ENCODE measurements at places on chromosomes 16 and 17.

DNA sequence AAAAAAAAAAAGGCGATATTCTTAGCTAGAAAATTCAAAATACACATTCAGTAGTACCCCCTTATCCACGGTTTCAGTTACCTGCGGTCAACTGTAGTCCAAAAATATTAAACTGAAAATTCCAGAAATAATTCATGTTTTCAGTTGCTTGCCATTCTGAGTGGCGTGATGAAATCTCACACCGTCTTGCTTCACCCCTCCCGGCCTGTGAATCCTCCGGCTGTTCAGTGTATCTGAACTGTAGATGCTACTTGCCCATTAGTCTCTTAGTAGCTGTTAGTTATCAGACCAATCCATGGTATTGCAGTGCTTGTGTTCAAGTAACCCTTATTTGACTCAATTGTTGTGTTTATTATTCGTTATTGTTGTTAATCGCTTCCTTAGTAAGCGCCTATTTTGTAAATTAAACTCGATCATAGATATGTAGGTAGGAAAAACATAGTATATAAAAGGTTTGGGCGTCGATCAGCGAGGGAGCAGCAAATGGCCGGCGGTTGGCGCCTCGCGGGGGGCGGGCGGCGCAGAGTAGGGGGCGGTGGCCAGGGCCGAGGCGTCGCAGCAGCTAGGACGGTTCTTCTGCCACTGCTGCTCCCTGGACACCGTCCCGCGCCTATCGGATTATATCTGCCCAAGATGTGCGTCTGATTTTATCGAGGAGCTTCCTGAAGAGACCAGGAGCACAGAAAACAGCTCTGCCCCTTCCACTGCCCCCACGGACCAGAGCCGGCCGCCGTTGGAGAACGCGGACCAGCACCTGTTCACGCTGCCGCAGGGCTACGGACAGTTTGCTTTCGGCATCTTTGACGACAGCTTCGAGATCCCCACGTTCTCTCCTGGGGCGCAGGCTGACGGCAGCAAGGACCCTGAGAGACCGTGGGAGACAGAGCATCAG is 39.8 kb upstream of the AKAP1 start:
- DNase-seq: no peak

DNA sequence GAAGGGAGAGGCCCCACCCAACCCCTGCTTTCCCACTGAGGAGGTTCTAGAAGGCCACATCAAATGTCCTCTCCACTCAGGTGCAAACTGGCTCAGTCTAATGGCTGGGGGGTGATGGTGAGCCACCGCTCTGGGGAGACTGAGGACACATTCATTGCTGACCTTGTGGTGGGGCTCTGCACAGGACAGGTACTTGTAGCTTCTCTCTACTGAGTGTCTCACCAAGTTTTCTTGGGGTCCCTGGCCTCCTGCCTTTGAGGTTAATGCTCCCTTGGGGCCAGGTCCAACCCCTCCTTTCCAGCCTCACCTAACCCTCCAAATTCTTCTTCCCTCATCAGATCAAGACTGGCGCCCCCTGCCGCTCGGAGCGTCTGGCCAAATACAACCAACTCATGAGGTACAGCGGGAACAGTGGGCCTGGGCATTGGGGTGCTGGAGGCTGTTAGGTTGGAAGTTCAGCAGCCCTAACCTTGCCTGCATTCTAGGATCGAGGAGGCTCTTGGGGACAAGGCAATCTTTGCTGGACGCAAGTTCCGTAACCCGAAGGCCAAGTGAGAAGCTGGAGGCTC is 5.7 kb downstream of the ENO3 start:
- no peak for DNase-seq

GRCh38 chr16:72859581-72859980 is 188.3 kb downstream of the ZFHX3 start:
- DNase-seq: no peak

GRCh38 chr17:10745231-10745630 is 15.4 kb upstream of the TMEM220 start:
- DNase-seq: no peak

DNA sequence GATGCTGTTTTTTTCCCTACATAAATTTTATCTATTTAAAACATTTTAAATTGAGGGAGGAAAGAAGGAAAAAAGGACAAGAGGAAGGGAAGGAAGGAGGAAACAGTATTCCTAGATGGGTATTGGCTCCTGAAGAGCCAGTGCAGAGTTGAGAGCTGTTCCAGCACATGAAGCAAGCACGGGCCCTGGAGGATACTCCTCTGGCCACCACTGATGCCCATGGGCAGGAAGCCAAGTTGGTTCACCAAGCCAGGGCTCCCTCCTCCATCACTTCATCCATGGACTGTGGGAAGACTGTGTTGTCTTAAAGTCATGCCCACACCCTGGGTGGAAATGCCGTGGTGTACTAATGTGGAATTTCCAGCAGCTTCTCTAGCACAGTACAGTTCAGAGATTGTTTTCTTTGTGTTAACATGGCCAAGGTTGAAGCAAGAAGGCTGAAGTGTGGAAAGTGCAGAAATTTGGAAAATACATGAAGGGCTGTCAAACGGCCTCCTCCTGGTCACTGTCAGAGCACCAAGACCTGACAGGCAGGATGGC is 23.9 kb upstream of the NOS2 start:
- DNase-seq: no peak

DNA sequence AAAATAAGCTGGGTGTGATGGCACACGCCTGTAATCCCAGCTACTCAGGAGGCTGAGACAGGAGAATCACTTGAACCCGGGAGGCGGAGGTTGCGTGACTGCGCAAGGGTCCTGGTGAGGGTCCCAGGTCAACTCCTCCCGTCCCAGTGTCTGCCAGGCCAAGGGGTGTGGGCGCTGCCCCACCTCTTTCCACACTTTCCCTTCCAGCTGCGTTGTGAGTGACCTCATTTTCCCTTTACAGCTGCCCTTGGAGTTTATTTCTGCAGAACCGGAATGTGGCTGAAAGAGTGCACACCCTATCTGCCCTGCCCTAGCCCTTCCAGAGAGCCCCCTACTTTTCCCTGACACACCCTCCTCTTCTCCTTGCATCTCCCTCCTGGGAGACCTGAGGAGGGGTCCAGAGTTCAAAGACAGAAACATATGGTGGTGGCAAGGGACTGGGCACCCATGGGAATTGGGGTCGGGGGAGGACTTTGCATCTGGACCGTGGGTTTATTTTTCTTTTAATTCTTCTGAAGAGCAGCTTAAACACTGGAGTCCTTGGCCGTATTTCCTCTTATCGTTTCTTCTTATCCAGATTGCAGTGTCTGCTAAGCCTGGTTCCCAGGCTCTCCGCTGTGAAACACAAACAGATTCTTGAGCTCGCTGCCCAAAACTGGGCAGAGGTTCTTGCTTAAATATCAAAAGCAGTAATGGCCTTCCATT is 20.9 kb downstream of the MRC2 start:
- DNase-seq: no peak

DNA sequence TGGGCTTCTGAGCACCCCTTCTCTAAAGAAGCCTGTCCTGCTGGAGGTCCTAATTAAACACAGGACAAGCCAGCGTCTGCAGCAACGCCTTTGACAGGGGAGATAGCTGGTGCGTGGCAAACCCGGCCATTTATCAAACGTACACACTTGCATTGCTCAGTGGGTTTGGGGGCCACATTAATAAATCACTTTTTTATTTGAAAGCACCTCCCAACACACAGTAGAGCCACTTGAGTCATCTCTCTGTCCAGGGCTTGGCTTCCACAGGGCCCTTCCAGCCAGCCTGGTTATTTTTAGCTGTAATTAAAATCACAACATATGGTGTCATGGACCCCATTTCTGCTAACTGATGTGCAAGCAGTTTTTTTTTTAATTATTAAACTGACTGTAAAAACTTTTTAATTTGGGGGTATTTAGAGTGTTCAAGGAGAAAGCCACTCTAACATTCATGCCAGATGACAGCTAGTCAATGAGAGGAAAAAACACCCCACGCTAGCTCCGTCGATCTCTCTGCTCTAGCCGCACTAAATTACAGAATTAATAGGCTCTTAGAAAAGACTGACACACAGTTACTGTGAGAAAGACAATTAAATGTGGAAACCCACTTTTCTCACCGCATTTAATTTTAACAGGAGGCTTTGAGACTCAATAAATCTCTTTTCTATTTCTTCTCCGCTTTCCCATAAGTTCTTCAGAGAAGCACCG is 201.0 kb upstream of the WSCD1 start:
- DNase-seq: no peak

- DNase-seq: peak; percentile 65
Measured at GRCh38 chr17:2213291-2213960, 90.2 kb downstream of the SMG6 start.

- DNase-seq: no peak
Measured at GRCh38 chr16:70728150-70728549, 42.3 kb upstream of the MTSS2 start.

GRCh38 chr16:31407406-31407805 is 14.3 kb downstream of the ITGAD start:
- no peak for DNase-seq

DNA sequence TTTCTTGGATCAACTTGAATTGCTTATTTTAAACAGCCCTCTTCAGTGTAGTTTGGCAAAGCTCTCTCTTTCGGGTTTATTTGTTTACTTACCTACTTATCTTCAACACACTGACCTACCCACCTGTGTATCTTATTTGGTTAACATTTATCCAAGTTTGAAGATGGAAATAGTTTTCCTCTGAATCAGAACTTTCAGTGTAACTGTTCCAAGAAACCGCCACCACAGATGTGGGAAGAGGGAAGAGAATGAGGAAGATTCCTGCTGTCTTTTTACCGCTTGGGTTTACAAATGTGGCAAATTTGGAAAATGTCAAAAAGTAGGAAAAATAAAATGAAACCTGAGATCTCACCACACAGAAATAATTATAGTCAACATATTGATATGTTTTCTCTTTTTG is 115.8 kb downstream of the MSI2 start:
- DNase-seq: peak; percentile 58

- no peak for DNase-seq
Measured at GRCh38 chr17:22492331-22492730, 800.0 kb downstream of the KCNJ18 start.

DNA sequence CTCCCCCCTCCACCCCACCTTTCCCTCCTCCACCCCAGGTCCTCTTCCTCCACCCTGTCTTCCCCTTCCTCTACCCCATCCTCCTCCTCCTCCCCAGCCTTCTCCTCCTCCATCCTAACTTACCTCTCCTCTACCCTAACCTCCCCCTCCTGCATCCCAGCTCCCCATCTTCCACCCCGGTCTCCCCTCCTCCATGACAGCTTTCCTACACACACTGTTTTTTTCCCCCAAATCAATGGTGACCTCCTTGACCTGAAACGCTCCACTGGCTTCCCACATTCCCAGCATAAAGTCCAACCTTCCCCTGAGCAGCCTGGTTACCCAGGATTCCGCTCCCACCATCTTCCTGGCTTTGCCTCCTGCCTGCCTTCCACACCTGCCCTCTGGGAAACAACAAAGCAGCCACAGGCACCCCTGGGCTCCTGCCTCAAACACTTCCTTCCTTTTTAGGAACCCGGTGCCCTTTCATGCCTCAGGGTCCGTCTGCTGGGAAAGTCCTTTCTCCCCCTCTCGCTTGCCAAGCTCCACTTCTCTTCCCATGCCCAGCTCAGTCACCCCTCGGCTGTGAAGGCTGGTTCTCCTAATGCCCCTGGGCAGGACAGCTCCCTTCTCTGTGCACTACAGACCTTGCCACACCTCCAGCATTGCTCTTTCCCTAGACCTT is 2.1 kb downstream of the RGS9 start:
- no peak for DNase-seq

DNA sequence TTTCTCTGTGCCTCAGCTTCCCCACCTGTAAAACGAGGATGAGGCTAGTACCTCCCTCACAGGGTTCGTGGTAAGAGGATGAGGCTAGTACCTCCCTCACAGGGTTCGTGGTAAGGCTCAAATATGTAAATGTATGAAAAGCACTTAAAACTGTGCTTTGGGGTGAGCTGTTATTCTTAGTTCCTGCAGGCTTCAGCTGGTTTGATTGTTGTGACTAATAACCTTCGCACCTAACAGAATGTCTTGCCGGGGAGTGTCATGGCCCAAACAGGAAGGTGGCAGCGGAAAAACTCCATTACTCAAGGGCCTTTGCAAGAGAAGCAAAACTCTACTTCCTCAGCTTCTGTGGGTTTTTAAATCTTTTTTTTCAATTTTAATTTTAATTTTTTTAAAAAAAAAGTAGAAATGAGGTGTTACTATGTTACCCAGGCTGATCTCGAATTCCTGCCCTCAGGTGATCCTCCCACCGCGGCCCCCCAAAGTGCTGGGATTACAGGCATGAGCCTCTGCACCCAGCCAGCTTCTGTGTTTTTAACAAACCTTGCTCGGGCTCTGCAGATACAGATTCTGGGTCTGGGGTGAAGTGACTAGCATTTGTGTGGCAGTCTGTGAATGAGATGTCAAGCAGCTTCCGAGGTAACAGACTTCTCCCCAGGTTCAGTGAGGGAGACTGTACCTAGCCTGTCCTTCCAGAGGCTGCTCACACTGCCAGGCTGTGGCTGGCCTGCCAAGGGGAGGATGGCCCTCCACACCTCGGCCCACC is 103.0 kb downstream of the RAB11FIP4 start:
- no peak for DNase-seq

DNA sequence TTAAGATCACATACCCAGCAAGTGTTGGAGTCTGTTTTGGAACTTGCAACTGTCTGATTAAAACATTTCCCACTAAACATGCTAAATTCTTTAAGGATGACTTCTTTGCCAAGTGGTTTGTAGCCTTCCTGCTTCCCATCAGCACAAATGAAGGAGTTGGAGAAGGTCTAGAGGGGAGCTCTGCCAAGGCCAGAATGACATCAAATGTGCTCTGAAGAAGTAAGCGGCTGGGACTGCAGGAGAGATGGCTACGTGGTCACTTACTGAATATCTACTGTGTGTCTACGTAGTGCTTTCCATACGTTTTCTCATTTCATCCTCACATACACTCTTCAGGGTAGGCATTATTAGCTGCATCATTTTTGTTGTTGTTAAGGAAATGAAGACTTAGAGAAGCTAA is 135.7 kb upstream of the NLRP1 start:
- DNase-seq: no peak

- no peak for DNase-seq
Measured at GRCh38 chr16:24774510-24774909, 45.1 kb downstream of the TNRC6A start.

DNA sequence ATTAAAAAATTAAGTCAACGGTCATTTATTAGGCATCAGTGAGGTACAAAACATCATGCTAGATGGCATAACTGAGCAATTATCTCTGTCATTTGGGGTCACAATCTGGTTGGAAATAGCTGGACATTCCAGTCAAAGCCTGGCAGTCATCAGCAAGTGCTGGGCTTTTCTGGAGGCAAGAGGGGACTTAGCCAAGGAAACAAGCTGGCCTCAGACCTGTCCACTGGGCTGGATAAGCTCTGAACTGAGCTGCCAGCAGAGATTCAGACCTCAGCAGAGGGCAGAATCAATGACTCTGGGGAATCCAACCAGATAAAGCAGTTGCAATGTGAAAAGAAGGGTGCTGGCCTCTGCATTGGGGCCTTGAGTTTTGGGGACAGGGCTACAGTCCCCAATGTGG is 161.9 kb upstream of the NOL11 start:
- DNase-seq: no peak

DNA sequence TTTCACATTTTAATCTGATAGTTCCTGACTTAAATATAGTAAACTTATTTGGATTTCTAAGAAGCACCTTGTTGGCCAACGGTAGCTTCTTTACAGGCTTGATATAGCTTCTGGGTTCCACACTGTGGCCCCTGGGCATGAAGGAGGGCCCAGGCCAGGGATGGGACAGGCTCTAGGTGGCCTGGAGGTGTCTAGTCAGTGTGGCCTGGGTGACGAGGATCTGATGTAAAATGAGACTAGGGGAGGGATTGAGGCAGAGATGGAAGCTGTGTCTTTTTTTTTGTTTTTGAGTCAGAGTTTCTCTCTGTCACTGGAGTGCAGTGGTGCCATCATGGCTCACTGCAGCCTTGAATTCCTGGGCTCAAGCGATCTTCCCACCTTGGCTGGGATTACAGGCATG is 187.0 kb downstream of the PRKCB start:
- no peak for DNase-seq
